ENCODE measurements at places on chromosomes 3 and 15. TPM values are rescaled to one million over a fixed set of nuclear protein-coding genes. Genes with fewer than 3 reads are reported as not detected.

The GOLGA6B gene
- total RNA-seq = not detected

DNA sequence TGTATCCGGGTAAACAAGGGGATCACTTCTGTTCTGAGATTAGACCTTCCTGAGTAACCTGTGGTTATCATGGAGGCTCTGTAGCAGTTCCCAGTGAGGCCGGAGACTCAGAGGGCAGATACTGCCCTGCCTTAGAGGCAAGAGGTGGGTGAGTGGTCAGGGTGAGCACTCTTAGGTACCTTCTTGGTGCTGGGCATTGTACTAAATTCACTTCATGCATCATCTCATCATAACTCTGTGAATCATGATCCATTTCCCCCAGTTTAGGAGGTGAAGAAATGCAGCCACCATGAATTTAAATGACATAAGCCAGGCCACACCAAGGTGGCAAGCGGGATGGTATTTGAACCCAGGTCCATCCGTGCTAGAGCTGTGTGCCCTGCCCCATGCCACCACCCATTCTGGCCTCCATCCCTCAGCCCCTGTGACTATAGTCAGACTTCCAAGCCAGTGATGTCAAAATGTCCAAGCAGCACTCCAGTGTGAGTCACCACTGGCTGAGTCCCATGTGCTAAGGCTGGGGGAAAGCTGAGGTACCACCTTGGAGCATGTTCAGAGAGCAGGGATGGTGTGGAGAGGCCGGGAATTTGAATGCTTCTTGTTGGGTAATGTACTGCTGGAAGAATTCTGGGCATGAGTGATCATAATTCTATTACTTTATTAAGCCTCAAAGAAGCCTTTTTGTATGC is 88.8 kb downstream of the EPHB1 start:
- no peak for DNase-seq

The STAB1 gene
- 0.42 TPM for total RNA-seq

GRCh38 chr3:98513091-98513511 is 9.6 kb downstream of the CLDND1 start:
- DNase-seq = no peak

The SLC22A13 gene
- 0.76 TPM for total RNA-seq
